Amniotic stem cell (primary cell): ENCODE measurements at places on chromosomes 1 and 21.

DNA sequence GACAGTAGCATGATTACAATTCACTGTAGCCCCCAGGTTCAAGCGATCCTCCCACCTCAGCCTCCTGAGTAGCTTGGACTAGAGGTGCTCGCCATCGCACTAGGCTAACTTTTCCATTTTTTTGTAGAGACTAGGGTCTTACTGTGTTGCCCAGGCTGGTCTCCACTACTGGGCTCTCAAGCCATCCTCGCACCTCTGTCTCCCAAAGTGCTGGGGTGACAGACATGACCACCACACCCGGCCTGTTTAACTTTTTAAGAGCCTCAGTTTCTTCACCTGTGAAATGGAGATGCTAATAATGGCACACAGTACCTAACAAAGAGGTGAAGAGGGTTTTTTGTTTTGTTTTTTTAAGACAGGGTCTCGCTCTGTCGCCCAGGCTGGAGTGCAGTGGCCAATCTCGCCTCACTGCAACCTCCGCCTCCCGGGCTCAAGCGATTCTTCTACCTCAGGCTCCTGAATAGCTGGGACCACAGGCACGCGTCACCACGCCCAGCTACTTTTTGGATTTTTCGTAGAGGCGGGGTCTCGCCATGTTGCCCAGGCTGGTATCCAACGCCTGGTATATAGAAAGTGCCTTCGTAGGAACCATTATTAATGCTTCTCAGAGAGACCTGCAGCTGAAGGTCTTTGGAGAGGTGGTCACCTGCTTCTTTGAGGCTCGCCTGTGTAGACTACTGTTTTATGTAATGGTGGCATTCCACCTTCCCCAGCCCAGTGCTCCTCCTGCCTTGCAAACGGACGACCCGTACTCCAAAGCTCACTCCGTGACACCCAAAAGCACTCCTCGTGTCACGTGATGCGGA lies 567 bp downstream of the PMVK start:
- no peak for DNase-seq

DNA sequence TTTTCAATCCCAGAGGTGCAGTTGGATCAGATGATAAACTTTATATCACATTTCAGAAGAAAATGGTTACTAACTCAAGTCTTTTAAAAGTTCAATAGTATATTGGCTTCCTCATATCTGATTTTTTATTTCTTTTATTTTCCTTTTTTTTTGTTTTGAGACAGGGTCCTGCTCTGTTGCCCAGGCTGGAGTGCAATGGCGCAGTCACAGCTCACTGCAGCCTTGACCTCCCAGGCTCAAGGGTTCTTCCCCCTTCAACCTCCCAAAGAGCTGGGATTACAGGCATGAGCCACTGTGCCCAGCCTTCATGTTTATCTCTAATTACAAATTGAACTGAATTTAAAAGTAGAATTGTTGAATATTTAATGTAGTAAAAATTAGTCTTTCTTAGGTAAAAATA lies 13.9 kb downstream of the FLVCR1 start:
- no peak for DNase-seq

GRCh38 chr1:12159816-12160215 lies 7.0 kb upstream of the TNFRSF1B start:
- no peak for DNase-seq

DNA sequence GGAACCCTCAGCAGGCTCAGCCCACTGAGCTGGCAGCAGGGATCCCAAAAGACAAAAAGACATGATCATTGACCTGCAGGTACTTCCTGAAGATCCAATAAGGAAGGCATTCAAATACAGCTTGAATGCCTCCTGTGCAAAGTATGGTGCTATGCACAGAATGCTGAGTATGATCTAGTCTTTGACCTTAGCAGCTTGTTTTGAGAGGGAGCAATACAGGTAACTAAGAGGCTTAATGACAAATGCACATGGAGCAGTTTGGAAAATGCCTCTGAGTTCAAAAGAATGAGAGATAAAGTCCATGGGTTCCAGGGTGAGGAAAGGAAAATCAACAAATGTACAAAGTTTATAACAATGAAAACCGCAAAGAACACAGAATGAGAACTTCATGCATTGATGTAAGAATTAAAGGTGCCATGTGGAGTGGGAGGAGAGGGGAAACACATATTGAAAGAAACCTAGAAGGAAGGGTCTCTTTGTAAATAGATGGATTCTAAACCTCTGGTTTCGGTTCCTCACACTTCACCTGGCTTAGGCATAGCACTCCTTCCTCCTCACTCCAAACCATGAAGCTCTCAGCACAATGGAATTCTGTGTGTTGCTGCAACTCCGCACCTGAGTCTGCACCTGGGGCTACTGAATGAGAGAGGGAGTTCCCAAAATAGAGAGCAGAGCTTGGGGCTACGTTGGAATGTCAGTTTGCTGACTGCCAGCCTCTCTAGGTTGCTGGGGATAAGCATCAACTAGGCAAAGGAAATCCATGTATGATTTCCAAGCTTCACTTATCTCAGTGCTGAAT lies 77.6 kb downstream of the PLXNA2 start:
- no peak for DNase-seq

GRCh38 chr1:99614728-99615127 lies 31.2 kb upstream of the PALMD start:
- no peak for DNase-seq
